ENCODE measurements at places on chromosomes 13 and 19.

DNA sequence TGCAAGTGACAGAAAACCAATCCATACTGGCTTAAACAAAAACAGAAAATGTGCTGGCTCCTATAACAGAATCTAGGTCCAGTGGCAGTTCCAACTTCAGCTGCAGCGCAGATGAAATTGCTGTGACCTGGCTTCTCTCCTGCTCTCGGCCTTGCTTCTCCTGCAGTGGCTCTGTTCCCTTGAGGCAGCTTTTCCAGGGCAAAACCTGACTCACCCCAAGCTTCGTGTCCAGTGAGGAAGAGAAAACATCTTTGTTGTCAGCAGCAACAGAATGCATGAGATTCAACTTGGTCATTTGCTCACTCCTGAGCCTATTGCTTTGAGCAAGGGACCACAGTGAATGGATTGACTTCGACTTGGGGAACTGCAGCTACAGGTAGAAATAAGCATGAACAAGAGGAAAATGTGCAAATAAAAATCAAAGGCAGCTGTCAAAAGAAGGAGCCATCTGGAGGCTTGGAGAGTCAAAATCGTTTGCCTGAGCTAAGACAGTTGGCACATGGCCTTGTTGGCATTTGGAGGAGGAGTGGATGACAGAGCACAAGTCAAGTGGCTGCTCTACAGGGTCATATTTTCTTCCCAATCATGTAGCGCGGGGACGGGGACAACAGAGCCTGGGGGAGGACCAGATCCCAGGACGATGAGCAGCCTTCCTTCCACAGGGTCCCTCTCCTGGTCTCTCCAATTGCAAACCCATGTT is 523.4 kb downstream of the FGF9 start:
- no peak for DNase-seq

- peak; percentile 87 for DNase-seq
Observed at GRCh38 chr13:49110122-49110912, 109.8 kb upstream of the MLNR start.

DNA sequence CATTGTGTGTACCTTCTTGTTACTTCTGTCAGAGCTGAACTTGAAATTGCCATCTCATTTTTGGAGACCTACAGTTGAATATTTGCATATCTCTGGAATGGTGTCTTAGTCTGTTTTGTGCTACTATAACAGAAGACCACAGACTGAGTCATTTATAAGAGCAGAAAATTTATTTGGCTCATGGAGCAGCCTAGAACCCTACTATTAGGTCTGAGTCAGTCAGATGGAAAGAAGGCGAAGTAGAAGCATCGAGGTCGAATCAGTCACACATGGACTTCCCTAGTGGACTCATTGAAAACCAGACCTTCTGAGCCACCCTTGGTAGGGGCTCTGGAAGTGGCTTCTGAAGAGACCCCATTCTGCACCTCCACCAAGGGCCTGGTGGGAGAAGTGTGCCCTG is 33.9 kb upstream of the TPT1 start:
- no peak for DNase-seq

- peak; percentile 47 for DNase-seq
Observed at GRCh38 chr13:51148952-51149573, 38.0 kb upstream of the C13orf42 start.

DNA sequence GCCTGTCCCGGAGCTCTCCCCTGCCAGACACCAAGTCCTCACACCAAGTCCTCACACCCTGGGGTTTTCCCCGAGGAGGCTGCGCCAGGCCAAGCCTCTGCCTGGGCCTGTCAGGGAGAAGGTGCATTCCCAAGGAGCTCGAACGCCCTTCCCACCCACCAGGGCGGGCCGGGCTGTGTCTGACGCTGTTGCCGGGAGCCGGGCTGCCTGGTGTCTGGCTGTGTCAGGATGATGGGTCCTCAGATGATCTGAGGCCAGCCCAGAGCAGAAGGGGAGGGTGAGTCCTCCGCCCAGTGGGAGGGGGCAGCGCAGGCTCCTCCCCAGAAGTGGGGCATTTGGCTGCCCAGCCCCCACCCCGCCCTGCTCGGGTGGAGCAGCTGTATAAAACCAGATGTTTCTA is 2.3 kb upstream of the HAS1 start:
- DNase-seq, result peak; percentile 37

DNA sequence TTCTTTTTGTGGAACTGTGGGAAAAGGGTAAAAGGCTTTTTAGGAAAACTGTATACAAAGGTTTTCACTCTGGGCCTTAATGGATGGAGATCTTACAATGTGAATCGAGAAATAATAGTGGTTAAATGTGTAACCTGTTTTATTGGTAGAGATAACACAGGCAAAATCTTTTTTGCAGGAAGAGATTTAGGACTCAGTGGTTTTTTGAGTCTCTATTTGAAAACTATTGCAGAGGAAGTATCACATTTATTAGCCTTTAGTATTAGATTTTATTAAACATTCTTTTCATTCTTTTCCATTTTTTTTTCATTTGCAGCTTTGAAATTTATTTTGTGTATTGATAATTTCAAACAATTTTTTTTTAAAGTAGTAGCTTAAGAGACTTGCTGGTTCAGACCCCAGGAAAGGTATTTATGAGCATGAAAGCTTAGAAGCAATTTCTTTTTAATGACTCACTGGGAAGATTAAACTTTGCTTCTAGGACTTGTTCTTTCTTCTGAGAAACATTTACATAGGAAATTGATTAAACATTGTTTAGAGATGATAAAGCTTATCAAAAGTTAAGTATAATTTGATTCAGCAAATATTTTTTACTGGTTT is 10.5 kb downstream of the KLF5 start:
- DNase-seq, result no peak

- no peak for DNase-seq
Observed at GRCh38 chr19:51323481-51324166, 12.2 kb downstream of the IGLON5 start.

- peak; percentile 62 for DNase-seq
Observed at GRCh38 chr13:21234526-21234925, 58.1 kb downstream of the MRPL57 start.

GRCh38 chr13:100089465-100090032 is 656 bp downstream of the PCCA start:
- no peak for DNase-seq

- DNase-seq, result no peak
Observed at GRCh38 chr19:31071136-31071855, 277.9 kb downstream of the TSHZ3 start.

DNA sequence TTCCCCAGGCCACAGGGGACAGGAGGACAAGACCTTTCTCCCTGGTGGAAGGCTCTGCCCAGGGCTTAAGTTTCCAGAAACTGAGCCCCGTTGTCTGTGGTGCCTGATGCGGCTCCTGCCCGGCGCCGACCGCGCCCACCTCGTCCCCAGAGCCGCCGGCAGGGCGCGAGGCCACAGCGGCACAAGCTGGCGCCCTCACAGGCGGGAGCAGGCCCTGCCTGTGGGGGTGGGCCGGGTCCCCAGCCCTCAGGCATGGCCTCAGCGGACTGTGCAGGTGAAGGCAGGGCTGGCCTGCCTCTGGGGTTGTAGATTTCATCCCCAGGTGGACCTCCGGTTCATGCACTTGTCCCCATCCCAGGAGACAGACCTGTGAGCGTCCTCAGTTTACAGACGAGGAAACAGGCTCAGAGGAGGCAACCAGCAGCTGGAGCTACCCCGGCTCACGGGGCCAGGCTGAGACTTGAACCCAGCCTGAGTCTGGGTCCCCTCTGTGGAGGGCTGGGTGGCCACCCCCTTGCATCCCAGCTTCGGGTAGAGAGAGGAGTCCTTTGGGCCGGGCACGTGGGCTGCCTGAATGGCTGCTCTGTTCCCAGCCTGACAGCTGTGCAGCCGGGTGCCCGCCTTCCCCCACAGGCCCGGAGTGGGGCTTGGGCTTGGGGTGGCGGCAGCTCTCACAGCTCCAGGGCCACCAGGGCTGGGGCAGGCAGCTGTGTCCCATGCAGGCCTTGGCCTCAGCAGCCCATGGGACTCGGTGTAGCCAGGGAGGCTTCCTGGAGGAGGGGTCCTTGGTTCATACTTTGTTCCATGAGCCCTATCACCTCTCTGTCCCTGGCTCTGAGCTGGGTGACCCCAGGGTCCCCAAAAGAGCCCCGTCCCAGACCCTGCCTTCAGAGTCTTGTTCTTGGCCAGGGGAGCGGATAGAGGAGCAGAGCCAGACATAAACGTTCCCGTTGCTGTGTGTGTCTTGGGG is 26.8 kb downstream of the PIAS4 start:
- no peak for DNase-seq

- no peak for DNase-seq
Observed at GRCh38 chr19:28372576-28373247, 840.2 kb downstream of the UQCRFS1 start.

GRCh38 chr13:53141336-53141735 is 112.7 kb downstream of the OLFM4 start:
- DNase-seq, result no peak

DNA sequence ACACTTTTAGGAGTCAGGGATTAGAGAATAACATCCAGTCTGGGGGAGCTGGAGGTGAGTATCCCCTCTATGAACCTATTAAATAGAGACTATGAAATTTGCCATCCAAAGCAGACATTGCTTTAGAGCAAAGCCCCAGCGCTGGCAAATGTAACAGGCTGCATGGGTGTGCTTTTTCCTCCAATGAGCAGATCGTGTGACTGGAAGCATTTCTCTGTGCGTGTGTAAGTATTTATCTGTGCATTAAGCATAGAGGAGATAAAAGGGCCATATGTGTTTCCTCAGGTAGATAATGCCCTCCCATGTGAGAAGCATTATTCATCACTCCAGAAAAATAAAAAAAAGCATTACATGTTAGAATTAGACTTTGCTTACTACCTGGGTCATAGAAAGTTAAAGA is 924 bp downstream of the TNFSF13B start:
- no peak for DNase-seq

GRCh38 chr19:11192957-11193939 is 4.1 kb downstream of the KANK2 start:
- no peak for DNase-seq

DNA sequence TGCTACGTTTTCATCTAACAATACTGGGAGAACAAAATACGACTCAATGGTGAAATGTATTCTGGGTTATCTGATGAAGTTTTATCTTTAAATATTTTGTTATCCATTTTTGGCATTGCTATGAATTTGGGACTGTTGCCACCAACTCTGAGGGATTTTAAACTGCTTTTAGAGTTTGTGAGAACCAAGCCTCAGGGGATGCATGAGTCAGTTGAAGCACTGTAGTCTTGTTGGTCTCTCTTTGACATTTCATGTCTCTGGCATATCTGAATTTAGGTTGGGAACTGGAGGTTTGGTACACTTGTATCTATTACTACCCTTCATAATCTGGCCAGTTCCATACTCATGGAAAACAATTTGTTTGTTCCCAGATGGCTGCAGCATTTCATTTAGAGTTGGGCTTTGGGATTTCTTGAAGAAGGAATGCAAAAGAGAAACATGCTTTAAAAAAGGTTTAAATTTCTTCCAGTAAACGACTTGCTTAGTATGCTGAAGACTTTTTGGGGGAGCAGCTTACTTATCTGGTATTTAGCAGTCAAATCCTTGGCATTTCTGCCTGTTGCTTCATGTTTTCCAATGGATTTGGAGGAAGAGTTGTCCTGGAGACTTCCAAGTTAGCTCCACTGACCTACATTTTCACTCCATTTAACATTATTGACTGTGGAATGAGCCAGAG is 28.9 kb downstream of the ARHGEF7 start:
- DNase-seq, result no peak

- no peak for DNase-seq
Observed at GRCh38 chr13:75061909-75062308, 420.1 kb downstream of the TBC1D4 start.

DNA sequence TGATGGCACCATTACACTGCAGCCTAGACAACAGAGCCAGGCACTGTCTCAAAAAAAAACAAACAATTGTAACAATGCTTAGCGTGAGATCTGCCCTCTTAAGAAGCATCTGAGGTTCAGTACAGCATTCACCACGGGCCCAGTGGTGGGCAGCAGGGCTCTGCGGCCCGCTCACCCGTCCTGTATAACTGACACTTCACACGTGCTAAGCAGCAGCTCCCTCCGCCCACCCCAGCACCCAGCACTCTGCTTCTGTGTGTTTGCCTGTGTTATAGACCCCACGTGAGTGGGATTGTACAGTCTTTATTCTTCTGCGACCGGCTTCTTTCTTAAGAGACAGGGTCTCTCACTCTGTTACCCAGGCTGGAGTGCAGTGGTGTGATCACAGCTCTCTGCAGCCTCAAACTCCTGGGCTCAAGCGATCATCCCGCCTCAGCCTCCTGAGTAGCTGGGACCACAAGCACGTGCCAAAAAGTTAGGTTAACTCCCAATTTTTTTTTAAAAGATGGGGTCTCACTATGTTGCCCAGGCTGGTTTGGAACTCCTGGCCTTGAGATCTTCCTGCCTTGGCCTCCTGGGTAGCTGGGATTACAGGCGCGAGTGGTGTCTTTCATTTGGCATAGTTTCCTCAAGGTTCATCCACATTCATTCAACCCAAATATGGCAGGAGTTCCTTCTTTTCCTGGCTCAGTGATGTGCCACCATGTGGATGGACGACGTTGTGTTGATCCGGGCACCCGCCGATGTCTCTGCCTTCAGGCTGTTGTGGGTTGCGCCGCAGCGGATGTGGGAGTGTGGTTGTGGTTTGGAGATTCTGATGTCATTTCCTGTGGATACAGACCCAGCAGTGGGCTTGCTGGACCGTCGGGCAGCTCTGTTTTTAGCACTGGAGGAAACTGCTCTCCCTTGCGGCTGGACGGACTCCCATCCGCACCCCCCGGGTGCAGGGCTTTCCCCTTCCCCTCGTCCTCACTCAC is 170.0 kb downstream of the KDM4B start:
- DNase-seq, result peak; percentile 20

DNA sequence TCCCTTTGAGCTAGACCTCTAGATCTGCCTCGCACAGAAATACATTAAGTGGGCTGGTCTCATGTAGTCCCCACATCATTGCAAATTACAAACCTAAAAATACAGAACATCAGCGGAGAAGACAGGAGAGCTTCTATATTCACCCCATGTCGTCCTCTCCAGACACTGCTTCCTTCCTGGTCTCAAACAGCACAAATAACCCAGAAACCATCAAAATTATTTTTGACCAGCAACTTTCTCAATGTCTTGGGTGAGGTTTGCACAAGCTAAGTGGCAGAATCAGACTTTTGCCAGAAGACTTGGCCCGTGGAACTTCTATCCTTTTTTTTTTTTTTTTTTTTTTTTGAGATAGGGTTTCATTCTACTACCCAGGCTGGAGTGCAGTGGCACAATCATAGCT is 28.2 kb downstream of the CLEC17A start:
- no peak for DNase-seq

DNA sequence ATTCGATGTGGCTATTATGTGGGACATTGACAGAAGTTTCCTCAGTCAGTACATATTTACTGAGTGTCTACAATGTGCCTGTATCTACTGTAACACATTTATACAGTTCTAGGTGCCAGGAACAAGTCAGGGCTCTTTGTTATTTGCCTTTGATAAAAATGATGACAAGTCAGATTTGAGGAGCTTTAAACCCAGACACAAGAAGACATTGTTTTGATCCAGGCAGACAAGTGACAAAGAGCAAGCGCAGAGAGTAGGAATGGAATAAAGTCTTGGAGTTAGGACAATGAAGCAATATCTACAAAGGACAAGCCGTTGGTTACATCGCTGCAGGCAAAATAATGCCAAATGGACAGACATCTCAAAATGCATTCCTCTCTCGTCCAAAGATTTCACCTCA is 70.1 kb downstream of the ITGBL1 start:
- no peak for DNase-seq
